ENCODE measurements at places on chromosomes 2 and 18.

- H3K36me3 ChIP-seq, result no peaks in the 10 kb centered on the region
- H3K27ac ChIP-seq, result no peak overlapping the region
- no peak for DNase-seq
- H3K4me1 ChIP-seq, result no peaks in the 10 kb centered on the region
- no peak overlapping the region for H3K4me3 ChIP-seq
Measured at GRCh38 chr2:7740114-7740513, 822.9 kb downstream of the RNF144A start.

DNA sequence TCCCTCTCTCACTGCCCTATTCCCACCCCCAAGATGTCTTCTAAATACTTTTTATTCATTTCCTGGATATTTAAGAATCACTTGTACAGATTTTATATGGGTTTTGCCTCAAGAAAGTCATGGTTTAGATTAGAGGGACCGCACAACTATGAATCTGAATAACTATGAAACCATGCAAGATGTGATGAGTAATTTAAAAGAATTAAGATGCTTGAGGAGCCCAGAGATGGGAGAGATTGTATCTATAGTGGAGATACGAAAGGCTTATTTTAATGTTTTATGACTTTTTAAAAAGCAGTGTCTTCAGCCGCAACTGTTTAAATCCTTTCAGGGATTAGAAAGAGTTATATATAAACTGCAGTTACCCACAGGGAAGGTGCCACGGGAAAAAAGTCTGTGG is 324.1 kb downstream of the LPIN1 start:
- H3K36me3 ChIP-seq, result no peaks in the 10 kb centered on the region
- no peak for DNase-seq
- H3K4me3 ChIP-seq, result no peak overlapping the region
- H3K27ac ChIP-seq, result no peak overlapping the region
- peaks cover 46% of the 10 kb centered on the region for H3K4me1 ChIP-seq

- no peak overlapping the region for H3K4me3 ChIP-seq
- no peak for DNase-seq
- H3K4me1 ChIP-seq, result no peaks in the 10 kb centered on the region
- H3K27me3 ChIP-seq, result peaks cover 3% of the 10 kb centered on the region
- H3K27ac ChIP-seq, result no peak overlapping the region
Measured at GRCh38 chr2:45192481-45192880, 183.2 kb upstream of the SIX2 start.

GRCh38 chr2:238866656-238867277 is 18.9 kb downstream of the TWIST2 start:
- H3K36me3 ChIP-seq, result no peaks in the 10 kb centered on the region
- H3K27me3 ChIP-seq, result no peaks in the 10 kb centered on the region
- no peak overlapping the region for H3K27ac ChIP-seq
- DNase-seq, result no peak

- DNase-seq, result no peak
- no peak overlapping the region for H3K27ac ChIP-seq
- no peaks in the 10 kb centered on the region for H3K36me3 ChIP-seq
- no peaks in the 10 kb centered on the region for H3K27me3 ChIP-seq
Measured at GRCh38 chr2:85239102-85239501, 88.7 kb downstream of the TGOLN2 start.

GRCh38 chr2:48328159-48328809 is 201.7 kb upstream of the STON1 start:
- no peak overlapping the region for H3K4me3 ChIP-seq
- H3K27me3 ChIP-seq, result no peaks in the 10 kb centered on the region
- peaks cover 17% of the 10 kb centered on the region for H3K4me1 ChIP-seq
- peak overlapping the region; percentile 40 for H3K27ac ChIP-seq

DNA sequence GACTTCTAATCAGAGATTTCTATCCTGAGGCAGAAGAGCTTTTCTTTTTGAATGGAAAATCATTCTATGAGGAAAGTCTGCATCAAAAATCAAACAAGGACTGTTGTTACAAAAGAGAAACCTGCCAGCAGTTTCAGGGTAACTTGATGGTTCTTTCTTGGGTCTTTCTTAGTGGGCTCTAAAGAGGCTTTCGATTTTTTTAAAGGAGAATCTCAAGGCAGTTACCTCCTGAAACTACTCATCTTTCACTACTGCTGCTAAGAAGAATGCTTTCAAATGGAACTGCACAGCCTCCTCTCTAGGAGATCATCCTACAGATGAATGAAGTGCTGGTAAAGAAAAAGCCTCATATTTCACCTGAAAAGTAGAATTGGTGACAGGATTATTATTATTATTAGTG is 272.3 kb downstream of the ERBB4 start:
- H3K4me1 ChIP-seq, result no peaks in the 10 kb centered on the region
- H3K36me3 ChIP-seq, result no peaks in the 10 kb centered on the region
- DNase-seq, result no peak
- no peak overlapping the region for H3K4me3 ChIP-seq

DNA sequence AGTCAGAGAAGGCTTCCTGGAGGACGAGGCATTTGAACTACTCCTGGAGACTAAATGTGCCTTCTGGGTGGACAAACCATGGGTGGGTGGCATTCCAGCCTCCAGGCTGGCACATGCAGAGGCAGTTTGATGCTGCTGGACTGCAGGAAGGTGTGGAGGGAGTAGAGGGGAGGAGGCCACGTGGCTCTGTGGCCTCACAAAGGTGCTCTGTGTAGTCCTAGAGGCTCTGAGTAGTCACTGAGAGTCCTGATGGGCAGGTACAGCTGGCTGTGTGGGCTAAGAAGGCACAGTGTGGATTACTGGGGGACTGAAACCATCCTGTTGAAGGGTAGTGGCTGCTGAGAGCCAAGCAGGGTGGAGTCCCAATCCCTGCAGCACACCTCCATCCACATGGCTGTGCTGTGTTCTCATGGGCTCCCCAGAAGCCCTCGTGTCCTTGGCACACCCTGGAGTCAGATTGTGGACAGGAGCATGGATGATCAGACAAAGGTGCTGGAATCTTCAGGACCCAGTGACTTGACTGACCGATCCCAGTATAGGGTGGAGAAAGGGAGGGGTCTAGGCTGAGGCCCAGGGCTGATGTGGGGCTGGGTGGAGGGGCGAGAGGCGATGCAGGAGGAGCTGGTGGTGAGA is 87.4 kb upstream of the HS6ST1 start:
- no peaks in the 10 kb centered on the region for H3K4me1 ChIP-seq
- H3K27me3 ChIP-seq, result no peaks in the 10 kb centered on the region
- H3K4me3 ChIP-seq, result no peak overlapping the region
- DNase-seq, result no peak

DNA sequence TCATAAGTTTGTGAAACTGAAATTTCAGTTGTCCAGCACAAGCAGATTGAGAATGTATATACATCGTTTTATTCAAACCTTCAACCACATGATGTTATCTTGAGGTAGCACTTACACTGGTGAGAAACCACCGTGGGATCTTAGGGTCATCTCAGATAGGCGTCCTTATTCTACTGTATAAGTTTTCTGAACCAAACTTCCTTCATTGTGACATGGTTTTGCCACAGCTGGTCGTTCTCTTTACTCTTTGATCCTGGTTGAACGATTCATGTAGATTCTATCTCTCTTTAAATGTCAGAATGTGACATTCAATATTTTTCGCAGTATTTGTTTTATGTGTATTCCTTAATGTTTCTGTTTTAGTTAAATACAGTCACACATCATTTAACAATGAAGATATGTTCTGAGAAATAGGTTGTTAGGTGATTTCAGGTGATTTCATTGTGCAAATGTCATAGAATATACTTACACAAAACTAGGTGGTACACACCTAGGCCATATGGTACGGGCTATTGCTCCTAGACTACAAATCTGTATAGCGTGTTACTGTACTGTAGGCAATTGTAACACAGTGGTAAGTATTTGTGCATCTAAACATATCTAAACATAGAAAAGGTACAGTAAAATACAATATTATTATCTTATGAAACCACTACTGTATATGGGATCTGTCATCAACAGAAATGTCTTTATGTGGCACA is 17.9 kb upstream of the ARHGAP25 start:
- no peaks in the 10 kb centered on the region for H3K36me3 ChIP-seq
- H3K27ac ChIP-seq, result peak overlapping the region; percentile 41
- no peak for DNase-seq

- no peaks in the 10 kb centered on the region for H3K27me3 ChIP-seq
- DNase-seq, result no peak
- H3K4me3 ChIP-seq, result no peak overlapping the region
Measured at GRCh38 chr2:19796035-19796695, 105.6 kb downstream of the TTC32 start.

Measured in B cell (primary cell).